Activated naive CD4-positive, alpha-beta T cell treated with anti-CD3 and anti-CD28 coated beads, Interleukin-2, amount 50 U/mL, for 72 hours (primary cell): ENCODE measurements at places on chromosomes 3 and 15.

DNA sequence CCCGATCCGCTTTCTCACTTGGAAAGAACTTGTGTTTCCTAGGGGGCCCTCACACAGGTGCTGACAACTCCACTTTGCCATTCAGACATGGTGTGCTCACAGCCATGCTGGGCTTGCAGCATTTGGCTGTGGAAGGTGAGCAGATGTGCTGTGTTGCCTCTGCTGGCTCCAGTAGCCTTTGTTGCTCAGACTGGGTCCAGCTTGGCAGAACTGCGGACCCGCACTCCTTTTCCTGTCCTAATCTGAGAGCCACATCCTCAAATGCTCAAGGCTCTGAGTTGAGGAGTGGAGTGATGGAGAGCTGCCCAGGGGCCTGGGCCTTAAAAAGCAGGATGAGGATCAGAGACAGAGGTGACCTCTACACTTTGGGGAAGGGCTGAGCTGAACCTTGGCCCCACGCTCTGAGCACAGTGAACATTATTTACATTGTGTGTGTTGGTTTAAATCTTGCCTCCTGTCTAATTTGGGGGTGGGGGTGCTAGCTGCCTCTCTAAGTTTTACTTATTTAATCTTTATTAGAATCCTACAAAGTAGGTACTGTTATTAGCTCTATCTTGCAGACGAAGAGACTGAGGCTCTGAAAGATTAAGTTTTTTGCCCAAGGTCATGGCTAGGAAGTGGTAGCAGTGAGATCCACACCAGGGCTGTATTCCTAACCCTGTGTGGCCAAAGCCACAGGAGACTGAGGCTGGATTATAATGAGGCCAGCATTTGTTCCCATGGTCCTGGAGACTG lies 17.2 kb downstream of the ACOX2 start:
- no peak for DNase-seq

- DNase-seq = no peak
These were observed 35.6 kb downstream of the SNAPC5 start for GRCh38 chr15:66461917-66462316.

DNA sequence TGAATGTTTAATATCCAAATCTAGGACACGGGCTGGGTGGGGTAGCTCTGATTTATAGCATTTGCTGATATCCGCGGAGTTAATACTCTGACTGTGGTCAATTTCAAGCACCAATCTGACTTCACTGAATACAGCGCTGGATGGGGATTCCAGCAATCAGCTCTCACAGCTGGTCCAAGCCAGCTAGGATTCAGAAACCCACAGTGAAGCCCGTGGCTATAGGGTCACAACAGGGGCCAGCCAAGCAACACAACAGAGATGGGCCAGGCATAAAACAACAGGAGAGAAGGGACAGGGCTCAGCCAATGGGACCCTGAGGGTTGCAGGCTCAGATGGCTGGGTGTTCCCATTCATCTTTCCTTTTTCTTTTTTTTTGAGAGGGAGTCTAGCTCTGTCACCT lies 5.4 kb upstream of the LMAN1L start:
- DNase-seq = no peak

GRCh38 chr3:2783261-2783660 lies 326.9 kb downstream of the IL5RA start:
- no peak for DNase-seq

DNA sequence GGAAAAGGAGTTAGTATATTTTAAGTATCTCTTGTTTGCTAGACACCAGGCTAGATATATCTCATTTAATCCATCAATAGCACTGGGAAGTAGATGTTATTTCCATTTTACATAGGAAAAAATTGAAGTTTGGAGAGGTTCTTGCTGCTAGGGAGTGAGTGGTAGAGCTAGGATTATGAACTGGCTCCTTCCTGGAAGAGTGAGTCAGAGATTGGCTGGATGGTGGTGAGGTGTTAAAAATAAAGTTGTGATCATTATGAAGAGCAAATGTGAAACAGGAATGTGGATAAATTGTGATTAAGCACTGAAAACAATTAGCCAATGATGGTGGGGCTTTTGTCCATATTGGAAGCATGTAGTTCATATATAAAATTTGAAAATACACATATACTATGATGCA lies 234.2 kb downstream of the WNT5A start:
- no peak for DNase-seq

DNA sequence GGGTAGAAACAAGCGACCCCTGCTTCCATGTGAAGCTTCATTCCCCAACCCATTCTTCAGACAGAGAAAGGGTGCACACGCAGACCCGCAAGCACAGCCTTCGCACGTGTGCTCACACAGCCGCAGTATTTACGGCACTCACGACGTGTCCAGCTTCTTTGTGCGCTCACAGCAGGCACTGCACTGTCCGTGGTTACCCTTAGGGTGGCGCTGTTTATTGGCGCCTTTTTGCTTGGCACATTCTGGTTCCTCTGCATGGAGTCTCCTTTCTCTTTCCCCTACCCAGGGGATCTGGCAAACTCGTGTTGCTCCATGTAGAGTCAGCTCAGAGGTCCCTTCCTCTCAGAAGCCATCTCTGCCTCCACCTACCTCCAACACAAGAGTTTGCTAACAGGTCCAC lies 115.1 kb downstream of the SLCO3A1 start:
- no peak for DNase-seq

DNA sequence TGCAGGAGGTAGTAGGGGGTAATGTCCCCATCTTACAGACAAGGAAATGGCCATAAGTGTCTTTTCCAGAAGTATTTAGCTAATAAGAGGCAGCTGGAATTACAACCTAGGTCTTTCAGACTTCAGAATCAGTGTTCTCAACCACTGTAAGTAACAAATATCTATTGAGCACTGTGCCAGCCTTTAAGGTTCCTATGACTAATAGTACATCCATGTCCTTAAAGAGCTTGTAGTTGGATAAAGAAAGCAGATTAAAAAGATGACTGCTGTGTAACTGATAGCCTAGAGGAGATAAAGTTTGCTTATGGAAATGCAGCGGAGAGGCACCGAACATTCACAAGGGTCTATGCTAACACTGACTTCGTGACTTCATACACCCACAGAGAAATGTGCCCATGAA lies 136.0 kb downstream of the KCNMB2 start:
- DNase-seq = no peak

GRCh38 chr15:41487802-41488201 lies 5.9 kb upstream of the ITPKA start:
- DNase-seq = no peak

DNA sequence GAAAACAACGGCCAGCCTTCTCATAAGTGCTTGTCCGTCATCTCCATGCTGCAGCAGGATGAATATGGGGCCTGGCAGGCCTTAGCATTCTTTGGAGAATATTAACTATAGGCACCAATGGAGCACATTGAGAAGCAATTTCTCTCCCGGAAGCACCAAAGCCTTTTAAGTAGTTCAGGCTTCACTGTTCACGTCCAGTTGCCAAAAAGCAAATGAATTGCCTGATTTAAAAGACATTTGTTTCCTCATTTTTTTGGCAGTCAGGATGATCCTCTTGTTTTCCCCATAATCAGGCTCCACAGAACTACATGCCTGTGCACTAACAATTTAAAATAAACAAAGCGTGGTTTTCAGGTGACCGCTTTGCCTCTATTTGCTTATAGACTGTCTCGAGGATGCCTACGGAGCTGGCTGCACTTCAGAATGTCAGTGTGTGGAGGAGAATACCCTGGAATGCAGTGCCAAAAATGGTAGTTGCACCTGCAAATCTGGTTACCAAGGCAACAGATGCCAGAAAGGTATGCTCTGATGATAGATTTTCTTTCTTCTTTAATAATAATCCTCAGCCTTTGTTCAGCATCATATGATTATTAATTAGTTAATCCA lies 725.2 kb upstream of the GOLIM4 start:
- DNase-seq = no peak
